Astrocyte of the spinal cord (primary cell): ENCODE measurements at places on chromosomes 16 and 17.

DNA sequence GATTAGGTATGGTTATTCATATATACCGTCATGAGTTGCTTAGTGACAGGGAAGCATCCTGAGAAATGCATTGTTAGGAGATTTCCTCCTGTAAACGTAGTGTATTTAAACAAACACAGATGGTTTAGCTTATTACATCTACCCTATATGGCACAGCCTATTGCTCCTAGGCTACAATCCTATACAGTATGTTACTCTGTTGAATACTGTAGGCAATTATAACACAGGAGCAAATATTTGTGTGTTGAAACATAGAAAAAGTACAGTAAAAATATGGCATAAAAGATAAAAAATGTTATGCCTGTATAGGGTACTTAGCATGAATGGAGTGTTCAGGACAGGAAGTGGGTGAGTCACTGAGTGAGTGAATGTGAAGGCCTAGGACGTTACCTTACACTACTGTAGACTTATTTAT lies 157.7 kb downstream of the CDH11 start:
- peak; percentile 73 for DNase-seq

- peak; percentile 76 for DNase-seq
These were observed 239.9 kb downstream of the PRKCA start for GRCh38 chr17:66542129-66542966.

DNA sequence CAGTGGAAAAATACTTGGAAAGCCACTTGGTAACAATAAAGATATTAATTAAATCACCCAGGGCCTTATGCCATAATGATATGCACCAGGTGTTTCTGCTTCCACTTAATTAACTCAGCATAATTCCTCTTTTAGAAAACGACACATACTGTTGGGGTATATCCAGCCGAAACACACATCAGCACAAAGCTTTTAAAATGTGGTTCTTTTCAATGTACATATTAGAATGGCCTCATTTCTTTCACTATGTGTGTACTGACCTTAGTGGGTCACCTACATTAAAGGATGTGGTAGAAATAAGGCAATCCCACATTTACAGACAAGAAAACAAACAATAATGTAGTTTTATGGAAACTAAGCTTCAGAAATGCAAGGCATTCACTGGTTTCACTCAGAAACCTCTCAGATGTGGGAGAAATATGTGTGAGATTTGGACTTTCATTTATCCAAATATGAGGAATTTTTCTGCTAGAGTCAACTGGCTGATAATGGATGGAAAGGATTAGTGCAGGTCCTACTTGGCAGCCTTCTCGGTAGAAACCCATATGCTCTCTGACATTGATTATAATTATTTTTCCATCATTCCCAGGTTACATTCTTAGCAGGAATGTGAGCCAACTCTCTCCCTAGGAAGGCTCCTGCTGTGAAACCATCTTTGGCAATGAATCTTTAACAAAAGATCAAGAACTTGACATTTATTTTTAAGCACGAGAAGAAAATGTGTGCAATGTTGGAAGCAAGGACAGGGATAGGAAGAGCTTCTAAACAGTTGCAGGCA lies 66.7 kb upstream of the DHX40 start:
- peak; percentile 14 for DNase-seq

GRCh38 chr16:13480801-13481200 lies 439.2 kb upstream of the ERCC4 start:
- DNase-seq: no peak

GRCh38 chr16:11093572-11094074 lies 149.3 kb downstream of the CLEC16A start:
- DNase-seq: no peak

- no peak for DNase-seq
These were observed 14.5 kb upstream of the TNFRSF13B start for GRCh38 chr17:16986391-16986790.

DNA sequence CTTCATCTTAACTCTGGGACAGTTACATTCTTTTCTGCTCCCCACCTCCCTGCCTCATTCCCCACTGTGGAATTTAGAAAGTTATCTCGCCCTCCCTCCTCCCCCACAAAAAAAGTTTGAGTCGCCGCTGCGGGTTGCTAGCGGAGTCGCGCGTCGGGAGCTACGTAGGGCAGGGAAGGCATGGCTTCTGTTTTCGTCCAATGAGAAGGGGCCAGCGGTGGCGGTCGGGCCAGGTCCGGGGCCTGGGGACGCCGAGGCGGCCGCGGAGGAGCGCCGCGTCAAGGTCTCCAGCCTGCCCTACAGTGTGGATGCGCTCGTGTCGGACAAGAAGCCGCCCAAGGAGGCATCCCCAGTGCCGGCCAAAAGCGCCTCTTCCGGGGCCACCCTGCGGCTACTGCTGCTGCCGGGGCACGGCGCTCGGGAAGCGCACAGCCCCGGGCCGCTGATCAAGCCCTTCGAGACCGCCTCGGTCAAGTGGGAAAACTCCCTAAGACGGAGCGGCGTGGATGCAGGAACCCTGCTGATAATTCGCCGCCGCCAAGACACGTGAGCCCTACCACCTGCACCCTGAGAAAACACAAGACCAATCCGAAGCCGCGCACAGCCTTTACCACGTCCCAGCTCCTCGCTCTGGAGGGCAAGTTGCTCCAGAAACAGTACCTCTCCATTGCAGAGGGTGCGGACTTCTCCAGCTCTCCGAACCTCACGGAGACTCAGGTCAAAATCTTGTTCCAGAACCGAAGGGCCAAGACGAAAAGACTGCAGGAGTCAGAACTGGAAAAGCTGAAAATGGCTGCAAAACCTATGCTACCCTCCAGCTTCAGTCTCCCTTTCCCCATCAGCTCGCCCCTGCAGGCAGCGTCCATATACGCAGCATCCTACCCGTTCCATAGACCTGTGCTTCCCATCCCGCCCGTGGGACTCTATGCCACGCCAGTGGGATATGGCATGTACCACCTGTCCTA lies 8.9 kb downstream of the OR4D1 start:
- DNase-seq: no peak

GRCh38 chr17:3543453-3543852 lies 14.2 kb downstream of the TRPV3 start:
- DNase-seq: no peak

GRCh38 chr16:59605706-59606105 lies 871.6 kb upstream of the GOT2 start:
- DNase-seq: no peak

GRCh38 chr16:24328835-24329452 lies 72.8 kb downstream of the CACNG3 start:
- no peak for DNase-seq

GRCh38 chr17:79082311-79083190 lies 7.9 kb downstream of the ENGASE start:
- DNase-seq: no peak

DNA sequence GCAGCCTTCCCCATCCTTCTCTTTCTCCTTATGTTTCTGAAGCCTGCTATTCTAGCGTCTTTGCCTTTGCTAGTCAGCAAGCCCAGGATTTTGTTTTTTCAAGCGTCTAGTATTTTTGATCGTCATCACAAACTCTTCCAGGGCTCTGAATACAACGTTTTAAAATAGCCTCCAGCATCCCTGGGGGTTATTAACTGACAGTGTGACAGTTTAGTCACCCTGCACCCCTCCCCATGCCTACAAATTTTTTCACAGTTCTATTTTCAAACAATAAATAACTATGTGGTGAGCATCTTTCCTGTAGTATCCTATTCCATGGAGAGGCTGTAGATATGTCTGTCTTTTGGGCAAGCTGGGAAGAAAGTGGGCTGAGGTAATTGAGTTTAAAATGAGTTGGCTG lies 280.9 kb downstream of the MAP2K4 start:
- DNase-seq: no peak

- DNase-seq: no peak
These were observed 390.8 kb upstream of the MON1B start for GRCh38 chr16:76800196-76800595.

DNA sequence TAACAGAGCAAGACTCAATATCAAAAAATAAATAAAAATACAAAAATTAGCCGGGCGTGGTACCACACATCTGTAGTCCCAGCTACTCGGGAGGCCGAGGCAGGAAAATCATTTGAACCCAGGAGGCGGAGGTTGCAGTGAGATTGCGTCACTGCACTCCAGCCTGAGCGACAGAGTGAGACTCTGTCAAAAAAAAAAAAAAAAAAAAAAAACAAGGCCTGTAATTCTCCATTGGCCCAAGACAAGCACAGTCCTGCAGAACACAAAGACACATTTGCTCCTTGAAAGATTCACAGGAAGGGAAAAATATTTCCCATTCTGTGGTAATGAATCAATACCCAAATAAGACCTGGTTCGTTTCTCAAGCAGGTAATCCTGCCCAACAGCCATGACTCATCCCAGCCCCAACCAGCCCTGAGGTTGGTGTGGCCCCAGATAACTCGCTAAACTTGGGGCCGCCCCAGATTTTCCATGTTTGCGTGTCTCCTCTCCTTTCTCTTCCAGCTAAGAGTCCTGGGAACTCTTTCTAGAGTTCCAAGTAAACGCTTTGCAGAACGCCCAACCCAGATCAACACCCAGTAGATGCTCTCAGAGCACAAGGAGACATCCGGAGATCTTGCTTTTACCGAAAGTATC lies 40.3 kb upstream of the SNN start:
- no peak for DNase-seq

DNA sequence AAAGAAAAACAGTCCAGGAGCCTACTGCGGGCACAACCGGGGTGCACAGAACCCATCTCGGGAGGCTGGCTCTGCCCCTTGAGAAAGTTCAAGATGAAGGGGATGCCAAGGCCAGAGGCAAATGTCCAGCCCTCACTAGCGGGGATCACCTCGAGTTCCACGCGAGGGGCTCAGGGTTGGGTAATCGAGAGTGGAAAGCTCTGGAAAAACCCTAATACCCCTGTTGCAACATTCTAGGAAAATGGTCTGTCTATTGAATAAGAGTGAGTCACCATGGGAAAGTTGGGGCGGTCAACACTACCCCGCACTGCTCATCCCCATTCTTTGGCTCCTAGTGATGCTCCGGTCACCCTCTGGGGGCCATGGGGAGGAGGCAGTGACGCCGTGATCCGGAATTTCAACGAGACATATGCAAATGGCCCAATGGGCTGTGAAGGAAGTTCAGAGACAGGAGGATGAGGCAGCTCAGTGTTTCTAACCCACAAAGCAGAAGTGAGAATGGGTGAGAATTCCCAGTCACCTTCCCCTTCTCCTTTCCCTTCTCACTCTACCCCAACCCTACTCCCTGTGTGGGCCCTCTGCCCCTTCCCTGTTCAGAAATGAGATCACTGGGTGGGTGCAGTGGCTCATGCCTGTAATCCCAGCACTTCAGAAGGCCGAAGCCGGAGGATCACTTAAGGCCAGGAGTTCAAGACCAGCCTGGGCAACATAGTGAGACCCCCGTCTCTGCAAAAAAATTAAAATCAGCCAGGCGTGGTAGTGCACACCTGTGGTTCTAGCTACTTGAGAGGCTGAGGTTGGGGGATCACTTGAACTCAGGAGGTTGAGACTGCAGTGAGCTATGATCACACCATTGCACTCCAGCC lies 22.4 kb downstream of the SOCS3 start:
- peak; percentile 65 for DNase-seq

DNA sequence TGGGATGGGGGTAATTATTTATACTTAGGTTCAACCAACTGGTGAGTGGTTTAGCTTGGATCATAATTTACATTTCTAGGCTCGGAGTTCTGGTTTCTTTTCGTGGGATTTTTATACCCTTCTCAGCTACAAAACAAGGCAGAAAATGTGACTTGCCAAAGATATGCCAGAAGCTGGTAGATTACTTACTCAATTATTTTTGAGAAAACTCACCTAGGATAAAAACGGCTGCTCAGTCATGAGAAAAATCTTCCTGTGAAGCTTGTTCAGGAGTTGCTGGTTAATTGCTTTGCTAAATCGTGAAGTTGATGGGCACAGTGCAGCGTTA lies 1.1 kb downstream of the NDEL1 start:
- peak; percentile 17 for DNase-seq

GRCh38 chr16:12235110-12235509 lies 258.6 kb downstream of the SNX29 start:
- DNase-seq: no peak

- DNase-seq: no peak
These were observed 141.4 kb downstream of the SOCS1 start for GRCh38 chr16:11114366-11115164.

DNA sequence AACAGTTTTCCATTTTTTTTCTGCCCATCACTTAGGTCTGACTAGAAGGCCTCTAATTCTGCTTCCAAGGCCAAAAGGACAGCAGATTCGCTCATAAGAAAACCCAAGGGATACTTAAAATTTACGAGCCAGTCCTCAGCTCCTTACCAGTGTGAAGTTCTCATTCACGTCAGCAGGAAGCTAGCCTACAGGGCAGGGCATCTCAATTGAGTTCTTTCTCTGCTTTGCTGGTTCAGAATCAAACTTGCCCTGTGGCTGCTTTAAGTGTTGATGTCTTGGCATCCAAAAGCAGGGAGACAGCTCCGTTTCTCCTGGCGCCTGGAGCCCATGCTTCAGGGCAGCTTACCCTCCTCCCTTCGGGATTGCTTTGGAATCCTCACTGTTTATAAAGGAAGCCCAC lies 136.0 kb downstream of the ANKFN1 start:
- no peak for DNase-seq

DNA sequence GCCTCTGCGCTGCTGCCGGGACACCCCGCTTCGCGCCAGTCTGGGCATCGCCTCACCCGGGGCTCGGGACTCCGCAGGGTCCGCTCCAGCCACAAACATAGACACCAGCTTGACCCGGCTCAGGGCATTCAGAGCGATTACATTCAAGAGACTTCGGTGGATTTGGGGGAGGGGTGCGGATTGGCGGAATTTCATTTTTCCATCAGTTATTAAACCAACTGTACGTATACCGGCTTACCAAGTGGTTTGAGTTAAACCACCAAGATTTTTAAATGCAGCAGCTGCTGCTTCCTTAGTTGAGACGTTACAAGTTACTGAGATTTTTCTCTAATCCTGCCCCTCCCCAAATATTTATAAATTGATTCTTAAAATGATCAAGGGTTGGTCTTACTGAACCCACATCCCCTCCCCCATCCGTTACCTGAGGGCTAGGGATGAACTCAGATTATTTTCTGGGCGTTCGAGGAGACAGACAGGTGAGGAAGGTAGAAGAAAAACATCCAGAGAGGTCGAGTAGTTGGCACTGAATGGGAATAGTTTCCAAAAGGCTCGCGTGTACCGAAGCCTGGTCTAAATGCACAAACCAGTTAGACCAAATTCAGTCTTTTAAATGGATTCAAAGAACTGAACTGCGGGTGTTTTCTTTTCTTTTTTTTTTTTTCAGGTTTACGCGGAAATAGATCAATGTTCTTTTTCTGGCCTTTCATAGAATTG lies 1.5 kb downstream of the CRHR1 start:
- DNase-seq: no peak

DNA sequence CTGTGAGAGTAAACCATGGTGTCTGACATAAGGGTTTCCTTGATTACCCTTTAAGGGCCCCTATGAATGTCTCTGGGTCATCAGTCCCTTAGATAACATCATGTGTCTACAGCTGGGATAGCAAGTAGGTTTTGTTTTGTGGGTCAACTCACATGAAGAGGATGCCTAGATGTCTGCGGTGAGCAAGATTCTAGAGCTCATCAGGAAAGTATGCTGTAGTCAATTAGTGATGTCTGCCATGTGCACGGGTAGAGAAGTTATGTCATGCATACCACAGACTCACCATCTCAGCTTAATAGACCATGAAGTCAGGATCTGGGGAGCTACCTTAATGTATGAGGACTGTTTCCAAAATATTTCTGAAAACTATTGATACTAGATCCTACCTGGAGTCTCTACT lies 57.5 kb downstream of the CDH13 start:
- DNase-seq: no peak
